Right kidney (tissue), 9 donors: ENCODE measurements at places on chromosomes 7 and 10.

GRCh38 chr7:48971173-48971572 is 46.8 kb downstream of the CDC14C start:
- no peak for DNase-seq

- DNase-seq: no peak
Observed at GRCh38 chr7:4209126-4209525, 473.0 kb upstream of the FOXK1 start.

GRCh38 chr10:3566627-3567026 is 218.4 kb downstream of the KLF6 start:
- DNase-seq: no peak

- DNase-seq: peak; percentile 35
Observed at GRCh38 chr7:107167483-107168232, 1.1 kb upstream of the HBP1 start.

DNA sequence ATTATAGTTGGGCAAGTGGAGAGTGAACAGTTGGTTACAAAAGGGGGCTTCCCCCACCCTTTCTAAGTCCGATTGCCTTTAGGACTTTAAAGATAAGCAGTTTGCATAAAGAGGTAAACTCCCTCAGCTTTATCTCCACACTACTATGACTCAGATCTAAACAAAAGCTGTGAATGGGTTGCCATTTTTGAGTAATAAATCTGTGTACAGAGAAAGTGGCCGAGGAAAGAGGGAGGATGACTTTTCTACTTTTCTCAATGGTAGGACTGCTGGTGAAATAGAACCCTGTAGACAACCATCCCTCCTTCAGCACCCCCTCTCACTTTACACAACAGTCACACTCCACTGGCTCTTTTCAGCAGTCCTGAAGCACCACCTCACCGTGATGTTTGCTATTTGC is 71.2 kb downstream of the DNMBP start:
- no peak for DNase-seq

DNA sequence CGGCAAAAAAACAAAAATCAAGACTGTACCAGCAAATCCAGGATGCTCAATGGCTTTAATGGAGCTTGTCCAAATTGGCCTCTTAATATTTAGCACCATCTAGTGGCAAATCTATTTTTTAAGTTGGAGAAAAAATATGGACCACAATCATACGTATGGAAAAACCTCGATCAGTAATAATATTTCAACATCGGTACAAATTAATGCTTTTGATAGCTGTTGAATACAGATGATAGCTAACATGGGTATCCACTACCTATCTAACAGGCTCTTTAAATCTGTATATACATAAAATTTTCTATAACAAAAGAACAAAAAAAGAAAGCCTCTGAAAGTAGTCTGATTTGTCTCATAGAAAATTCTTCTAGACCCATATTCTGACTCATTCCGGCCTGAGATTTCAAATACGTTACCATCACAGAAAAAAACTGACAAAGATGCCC is 29.2 kb downstream of the COA1 start:
- no peak for DNase-seq

- no peak for DNase-seq
Observed at GRCh38 chr7:1825897-1826741, 156.0 kb downstream of the ELFN1 start.

GRCh38 chr7:83640240-83640639 is 8.7 kb downstream of the SEMA3E start:
- no peak for DNase-seq

DNA sequence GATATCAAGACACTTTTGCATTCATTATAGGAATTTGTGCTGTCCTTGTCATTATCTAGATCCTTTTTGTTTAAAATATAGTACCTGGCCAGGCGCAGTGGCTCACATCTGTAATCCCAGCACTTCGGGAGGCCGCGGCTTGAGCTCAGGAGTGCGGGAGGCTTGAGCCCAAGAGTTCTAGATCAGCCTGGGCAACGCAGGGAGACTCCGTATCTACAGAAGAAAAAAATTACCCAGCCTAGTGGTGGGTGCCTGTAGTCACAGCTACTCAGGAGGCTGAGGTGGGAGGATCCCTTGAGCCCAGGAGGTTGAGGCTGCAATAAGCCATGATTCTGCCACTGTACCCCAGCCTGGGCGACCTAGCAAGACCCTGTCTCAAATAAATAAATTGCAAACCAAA is 621 bp upstream of the MORN4 start:
- no peak for DNase-seq

GRCh38 chr10:103643381-103643780 is 149.9 kb downstream of the NEURL1 start:
- DNase-seq: no peak

DNA sequence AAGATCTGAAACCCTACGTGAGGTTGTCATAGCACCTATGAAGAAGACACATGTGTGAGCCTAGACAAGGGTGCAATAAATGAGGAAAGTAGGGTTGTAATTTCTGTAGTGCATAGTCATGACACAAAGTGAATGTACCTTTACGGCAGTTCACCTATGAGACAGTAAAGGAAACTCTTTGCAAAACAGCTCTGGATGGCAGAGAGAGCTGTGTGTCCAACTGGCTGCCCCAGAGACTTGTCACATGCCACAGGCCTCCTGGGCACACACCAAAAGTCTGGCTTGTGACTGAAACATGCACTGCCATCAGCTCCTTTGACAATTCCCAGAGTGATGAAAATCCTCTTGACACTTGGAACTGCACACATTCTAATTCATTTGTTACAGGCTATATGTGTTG is 90.7 kb upstream of the NAMPT start:
- no peak for DNase-seq

DNA sequence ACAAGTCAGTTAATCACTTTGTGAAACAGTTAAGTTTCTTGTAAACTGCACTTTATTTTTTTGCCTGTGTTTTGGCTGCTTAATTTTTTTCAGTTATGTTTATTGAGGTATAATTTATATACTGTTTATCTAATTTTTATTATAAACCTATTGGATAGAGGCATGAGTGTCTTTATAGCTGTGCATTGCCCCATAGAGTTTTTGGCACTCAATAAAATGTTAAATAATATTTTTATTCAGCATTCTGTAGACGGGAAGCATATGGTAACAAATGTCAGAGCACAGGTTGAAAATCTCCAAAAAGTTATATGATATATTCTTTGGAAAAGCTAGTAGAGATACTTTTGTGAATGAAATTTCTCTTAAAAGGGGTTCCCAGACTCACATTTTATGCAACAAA is 243.8 kb upstream of the KAT6B start:
- DNase-seq: no peak

DNA sequence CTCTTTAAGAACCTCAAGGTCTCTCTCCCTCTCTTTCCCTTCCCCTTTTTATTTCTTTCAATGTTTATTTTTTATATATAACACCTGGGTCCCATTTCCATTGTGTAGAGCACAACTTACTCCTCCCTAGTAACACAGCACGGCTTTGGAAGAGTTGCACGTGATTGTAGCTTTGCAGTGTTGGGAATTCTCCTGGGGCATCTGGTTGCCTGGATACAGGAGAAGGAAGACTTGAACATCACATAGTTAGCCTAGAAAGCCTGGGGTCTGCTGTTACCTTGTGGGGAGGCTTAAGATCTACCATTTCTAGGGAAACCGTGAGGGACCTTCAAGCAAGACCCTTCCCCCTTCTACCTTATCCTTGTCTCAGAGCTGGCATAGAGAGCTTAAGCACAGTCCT is 41.1 kb upstream of the NFKB2 start:
- no peak for DNase-seq

DNA sequence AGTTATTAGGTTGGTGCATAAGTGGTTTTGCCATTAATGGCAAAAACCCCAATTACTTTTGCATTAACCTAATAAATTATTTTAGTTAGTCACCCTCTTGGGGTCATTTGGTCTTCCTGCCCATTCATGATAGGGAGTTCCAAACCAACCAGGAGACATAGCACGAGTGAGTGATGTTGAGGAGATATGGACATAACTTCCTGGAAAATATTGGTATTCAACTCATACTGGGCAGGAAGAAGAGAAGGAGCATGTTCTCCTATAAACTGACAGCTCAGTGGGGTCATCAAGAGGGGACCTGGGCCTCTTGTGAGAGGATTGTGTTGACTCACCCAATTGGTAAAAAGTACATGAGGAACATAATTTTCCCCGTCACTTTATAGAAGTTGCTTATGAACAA is 23.7 kb downstream of the SPAG6 start:
- no peak for DNase-seq

DNA sequence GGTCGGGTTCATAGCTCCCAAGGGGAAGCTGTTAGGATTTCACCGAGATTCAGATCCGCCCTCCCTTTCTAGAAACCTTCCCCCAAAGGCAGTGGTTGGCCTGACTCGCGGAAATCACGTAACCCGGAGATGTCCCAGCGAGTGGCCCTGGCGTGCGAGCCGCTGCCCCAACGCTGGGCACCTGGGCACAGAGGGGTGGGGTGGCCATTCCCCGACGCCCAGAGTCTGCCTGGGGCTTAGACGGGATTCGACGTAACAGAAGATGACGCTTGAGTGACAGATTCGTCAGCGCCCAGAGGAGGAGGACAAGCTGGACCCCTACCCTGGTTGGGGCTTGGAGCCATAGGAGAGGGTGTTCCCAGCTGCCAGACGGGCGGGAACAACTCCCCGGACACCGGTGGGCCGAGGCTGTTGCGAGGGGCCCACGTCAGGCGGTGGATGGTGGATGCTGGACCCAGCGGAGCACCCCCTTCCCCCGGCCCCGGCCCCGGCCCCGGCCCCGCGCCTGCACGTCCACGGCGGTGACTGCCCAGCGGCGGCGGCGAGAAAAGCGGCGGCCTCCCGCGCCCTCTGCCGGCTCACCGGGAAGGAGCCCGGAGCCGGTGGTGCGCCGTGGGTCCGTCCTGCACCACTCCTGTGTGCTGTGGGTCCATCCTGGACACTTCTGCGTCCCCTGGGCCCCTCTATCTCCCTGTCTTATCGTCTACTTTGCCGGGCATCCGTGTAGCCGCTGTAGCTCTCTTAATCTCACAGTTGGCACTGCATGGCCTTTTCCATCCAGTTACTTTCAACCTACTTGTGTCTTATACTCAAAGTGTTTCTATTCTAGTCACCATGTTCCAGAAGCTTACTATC is 35.4 kb upstream of the KNDC1 start:
- DNase-seq: peak; percentile 57

- no peak for DNase-seq
Observed at GRCh38 chr7:2299870-2300512, 14.2 kb downstream of the SNX8 start.

- DNase-seq: no peak
Observed at GRCh38 chr10:130190737-130191115, 54.5 kb downstream of the GLRX3 start.

DNA sequence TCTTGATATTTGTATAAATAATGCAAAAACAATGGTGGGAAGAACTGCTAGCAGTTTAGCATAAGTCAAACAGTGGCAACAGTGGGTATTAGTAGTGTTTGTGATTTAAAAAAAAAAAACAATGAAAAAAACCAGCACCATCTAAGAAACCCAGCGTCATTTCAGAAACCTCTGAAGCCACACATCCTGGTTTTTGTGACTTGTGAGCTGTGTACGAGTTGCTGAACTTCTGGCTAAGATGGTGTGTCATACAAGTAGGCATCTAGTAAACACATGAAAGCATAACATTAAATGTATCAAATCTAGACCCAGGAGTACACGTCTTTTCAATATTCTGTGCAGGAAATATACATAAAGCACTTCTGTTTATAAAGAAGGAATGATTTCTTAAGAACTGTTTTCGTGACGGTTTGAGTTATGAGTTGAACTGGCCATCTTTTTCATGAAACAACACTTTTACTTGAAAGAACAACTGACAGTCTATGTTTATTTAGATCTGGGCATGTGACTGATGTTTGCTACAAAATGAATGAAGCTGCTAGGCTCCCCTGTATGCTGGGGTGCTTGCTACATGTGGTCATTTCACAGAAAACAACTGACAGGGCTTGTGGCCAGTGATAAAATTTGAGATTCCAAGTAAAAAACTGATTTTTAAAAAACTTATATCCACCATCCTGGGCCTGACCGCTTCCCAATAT is 143.5 kb downstream of the PIP4K2A start:
- no peak for DNase-seq

GRCh38 chr7:150479023-150479716 is 28.7 kb downstream of the GIMAP8 start:
- no peak for DNase-seq

GRCh38 chr10:31749981-31750840 is 178.4 kb downstream of the ARHGAP12 start:
- DNase-seq: no peak

DNA sequence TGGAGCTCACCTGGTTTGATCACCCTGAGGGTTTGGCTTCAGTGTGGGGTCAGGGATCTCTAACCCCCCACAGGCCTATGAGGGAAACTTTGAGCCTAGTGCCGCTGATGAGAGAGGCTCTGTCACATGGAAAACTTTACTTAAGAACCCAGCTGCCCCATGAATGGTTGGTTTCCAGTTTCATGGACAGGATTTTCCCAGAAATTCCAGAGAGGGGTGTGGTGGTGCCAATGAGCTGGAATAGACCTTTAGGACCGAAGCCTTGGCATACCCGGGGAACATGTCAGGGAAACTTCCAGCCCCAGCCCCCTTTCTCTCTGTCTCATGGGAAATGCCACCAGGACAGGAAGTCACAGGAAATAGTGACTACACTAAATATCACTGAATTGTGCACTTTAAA is 36.9 kb downstream of the AKR1B1 start:
- DNase-seq: no peak

GRCh38 chr10:101986624-101986971 is 69.4 kb downstream of the ARMH3 start:
- no peak for DNase-seq

GRCh38 chr7:55546814-55547213 is 25.5 kb downstream of the VOPP1 start:
- DNase-seq: no peak

DNA sequence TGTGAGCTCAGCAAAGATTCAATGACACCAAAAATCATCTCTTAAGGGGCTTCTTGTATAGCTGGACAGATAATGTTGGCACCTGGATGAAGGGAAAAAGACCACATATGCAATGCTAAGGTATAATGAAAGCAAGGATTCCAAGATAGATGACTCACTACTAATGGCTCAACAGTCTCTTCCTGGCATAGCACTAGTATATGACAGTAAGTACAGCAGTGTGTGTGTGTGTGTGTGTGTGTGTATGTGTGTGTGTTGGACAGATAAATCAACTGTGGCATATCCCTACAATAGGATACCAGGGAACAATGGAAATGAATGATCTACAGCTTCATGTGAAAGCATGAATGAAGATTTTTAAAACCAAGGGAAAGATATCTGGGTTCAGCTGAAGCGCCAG is 257.1 kb downstream of the SFMBT2 start:
- no peak for DNase-seq
